ENCODE measurements at places on chromosomes 1 and 21.
A peak's percentile ranks its signal among the peaks of the same experiment; 100 is the strongest.

- DNase-seq: no peak
Measured at GRCh38 chr1:14590411-14591180, 7.9 kb upstream of the KAZN start.

DNA sequence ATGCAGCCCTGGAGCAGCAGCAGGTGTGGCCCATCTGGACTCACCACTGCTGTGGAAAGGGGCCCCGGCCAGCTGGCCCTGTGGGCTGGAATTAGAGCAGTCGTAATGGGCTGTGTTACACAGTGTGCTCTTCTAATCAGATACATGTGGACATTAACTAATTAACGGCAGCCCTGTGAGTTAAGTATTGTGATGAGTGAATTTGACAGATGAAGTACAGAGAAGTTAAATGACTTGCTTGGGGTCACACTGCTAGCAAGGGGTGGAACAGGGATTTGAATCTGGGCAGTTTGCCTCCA is 58.6 kb downstream of the MDM4 start:
- DNase-seq: no peak

DNA sequence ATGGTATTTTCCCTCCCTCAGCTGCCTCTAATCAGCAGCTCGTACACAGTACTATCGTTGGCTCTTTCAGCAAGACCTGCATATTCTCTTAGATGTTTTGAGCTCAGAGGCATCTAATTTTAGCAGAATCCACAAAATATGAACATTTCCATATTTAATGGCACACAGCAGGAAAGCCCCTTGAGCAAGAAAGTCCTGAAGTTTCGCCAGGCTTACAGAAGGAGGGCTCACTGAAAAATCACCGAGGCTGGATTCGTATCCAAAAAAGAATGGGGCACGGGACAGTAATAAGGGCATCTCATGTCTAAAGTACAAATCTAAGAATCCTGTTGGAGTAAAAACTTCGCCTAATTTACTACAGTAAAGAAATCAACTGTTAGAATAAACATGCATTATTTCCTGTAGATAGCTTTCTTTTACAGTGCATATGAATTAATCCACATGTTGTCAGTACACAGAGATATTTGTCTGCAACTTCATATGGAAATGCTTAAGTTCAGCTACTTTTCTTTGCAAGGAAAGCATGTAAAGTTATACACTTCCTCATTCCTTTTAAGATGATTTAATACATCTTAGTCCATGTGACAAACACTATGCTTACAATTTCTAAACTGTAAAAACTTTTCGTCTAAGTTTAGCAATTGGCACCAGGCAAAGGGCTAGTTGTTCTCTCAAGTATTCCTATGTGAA is 1205.3 kb upstream of the ADGRL4 start:
- DNase-seq: no peak

DNA sequence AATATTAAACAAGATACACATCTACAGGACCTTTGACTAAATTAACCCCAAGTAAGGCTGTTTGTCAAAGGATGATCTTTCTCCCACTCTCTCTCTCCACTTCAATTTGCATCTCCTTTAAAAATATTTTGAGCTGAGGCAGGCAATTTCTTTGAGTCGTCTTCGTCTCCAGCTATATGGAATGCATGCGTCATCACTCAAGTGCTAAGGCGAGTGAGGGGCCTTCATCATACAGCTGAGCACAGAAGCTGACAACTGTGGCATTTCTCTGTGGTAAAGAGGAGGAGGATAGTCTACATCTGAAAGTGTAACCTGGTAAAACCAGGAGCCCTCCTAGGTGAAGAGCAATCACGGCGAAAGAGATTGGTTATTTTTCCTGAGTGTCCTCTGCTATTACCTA is 7.6 kb downstream of the EPHX4 start:
- DNase-seq: no peak

DNA sequence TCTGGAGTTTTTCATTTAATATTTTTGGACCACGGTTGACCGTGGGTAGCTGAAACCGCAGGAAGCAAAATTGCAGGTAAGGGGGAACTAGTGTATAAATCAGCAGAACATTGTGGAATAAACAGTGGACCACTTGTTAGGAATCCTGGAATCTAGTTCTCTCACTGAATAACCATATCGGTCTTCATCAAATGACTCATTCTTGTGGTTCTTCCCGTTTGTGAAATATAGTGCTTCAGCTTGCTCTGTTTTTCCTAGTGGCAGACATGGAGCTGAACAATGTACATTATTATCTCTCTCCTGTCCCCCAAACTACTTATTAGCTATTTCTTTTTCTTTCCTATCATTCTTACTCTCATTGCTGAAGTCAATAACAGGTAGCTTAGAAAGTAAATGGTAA is 61.9 kb downstream of the HSPA13 start:
- DNase-seq: no peak

- no peak for DNase-seq
Measured at GRCh38 chr1:201475915-201476669, 7.1 kb upstream of the PHLDA3 start.

DNA sequence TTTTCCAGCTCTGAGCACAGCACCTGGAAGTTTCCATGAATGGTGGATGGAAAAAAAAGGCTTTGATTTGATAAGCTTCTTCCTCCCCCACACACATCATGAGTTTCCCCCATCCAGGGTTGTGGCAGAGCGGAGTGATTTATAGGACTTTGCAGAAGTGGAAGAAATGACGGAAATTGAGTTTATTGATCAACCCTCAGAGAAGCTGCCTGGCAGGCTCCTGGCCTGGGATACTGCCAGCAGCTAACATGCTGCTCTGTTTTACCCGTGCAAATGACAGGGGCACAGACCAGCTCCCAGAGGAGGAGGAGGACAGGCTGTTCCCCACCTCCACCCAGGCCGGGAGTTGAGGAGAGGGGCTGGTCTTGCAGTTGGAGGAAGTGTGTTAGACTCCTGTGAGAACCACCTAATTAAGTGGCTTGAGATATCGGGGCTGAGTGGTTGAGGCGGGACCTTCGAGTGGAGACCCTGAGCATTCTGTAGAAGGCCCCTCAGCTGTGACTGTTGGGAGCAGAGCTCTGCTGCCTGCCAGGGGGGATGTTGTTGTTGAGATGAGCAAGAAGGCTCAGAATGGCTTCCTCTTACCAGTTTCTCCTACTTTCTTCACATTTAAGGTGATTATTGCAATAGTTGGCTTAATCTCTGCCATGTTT is 21.8 kb downstream of the ADORA1 start:
- no peak for DNase-seq

DNA sequence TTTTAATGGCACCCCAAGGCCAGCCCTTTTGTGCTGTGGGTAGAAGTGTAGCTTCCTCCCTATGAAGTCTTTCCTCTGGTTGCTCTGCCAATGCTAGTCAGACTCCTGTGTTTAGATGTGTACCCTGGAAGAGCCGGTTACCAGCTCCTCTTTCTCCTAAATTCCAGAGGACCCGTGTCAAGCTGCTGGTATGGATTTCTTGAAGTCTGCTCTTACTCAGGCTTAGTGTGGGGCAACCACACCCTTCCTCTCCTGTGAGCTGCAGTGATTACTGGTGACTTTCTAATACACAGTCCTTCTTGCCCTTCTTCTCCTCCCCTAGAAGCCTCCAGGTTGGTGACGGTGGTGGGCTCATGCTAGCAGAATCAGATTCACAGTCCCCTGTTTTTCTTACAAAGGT is 74.1 kb upstream of the AKT3 start:
- DNase-seq: no peak

DNA sequence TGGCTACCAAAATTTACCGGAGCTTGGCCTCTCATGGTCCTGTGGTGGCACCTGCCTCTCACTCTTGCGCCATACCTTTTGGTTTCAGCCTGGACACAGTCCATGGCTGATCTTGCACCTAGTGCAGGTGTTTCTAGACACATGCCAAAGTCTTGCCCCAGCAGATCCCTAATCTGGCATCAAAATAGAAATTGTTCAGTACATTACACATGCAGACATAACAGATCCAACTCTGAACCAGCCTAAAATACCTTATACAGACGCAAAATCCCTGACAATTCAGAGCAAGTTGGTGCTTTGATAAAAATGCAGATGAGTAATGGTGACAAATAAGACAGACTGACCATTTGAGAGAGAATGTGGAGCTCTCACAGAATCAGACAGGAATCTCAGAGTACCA is 44.1 kb downstream of the NGF start:
- DNase-seq: no peak

DNA sequence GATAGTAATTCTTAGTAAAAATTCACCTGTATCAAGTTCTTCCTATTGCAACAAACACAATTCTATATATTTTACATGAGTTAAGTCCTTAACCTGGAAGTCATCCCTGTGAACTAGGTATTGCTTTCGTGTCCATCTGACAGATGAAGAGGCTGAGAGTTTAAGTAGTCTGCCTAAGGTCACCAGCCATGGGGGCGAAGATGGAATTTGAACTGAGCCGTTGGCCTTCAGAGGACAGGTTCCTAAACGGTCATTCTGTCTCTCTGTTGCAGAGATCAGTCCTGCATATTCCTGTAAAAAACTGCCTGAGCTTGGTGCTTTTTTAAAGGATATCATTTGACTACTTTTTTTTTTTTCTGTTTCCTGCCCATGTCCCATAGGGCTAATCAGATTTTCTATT is 10.2 kb upstream of the POFUT2 start:
- no peak for DNase-seq

DNA sequence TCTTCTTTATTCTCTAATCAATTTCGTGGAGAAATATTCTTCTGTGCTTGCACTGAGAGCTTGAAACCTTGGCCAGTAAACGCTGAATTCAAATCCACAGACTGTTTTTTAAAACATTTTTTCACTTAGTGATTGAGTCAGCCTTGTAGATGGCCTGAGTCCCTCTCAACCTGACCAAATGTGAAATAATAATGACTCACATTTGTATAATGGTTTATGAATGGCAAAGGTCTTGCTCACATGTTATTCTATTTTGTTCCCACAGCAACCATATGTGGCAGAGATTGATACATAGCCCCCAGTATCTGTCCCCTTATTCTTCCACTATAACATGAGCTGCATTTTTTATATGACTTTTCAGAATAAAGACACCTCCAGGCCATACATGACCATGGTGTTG is 47.8 kb upstream of the CCDC190 start:
- DNase-seq: peak; percentile 44

GRCh38 chr1:157240495-157241184 is 102.4 kb upstream of the ETV3 start:
- peak; percentile 44 for DNase-seq

DNA sequence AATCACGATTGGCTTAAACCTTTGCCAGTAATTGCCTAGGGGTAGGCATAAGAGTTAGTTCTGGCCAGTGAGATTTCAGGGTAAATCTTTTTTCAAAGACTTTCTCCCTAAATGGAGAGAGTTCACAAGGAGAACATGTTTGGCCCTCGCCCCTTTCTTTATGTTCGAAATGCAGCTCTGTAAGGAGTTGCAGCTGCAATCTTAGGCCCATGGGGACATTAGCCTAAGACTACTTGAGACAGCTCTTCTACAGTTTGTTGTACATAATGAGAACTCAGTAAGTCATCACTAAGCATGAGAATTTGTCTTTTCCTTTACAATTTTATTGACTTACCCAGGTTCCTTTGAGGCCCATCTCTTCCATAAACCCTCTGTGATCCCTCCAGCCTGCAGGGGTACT is 40.4 kb upstream of the GADD45A start:
- no peak for DNase-seq

DNA sequence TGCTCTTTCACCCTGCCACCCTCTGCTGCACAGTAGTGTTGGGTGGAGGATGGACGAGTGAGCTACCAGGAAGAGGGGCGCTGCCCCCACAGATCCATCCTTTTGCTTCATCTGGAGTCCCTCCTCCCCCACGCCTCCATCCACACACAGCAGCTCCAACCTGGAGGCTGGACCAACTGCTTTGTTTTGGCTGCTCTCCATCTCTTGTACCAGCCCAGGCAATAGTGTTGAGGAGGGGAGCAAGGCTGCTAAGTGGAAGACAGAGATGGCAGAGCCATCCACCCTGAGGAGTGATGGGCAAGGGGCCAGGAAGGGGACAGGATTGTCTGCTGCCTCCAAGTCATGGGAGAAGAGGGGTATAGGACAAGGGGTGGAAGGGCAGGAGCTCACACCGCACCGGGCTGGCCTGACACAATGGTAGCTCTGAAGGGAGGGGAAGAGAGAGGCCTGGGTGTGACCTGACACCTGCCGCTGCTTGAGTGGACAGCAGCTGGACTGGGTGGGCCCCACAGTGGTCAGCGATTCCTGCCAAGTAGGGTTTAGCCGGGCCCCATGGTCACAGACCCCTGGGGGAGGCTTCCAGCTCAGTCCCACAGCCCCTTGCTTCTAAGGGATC is 8.5 kb downstream of the CHRNB2 start:
- DNase-seq: no peak

- no peak for DNase-seq
Measured at GRCh38 chr1:175394739-175395138, 202.2 kb upstream of the KIAA0040 start.

DNA sequence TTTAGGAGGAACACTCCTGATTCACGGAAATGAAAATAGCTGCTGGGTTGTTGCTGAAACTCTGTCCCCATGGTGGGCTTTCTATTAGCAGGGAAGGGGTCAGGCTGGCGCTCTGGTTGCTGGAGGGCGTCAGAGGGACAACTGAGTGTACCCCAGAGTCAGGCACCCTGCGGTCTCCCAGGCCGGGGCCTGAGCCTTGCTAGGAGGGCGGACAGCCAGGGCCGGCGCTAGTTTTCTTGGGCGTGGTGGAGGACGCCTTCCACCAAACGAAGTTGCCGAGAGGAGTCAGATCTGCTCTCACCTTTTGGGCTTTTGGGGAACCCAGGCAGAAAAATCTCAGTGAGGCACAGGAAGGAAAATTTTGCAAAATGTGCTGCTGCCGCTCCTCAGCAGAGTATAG is 54.8 kb downstream of the NGF start:
- no peak for DNase-seq

DNA sequence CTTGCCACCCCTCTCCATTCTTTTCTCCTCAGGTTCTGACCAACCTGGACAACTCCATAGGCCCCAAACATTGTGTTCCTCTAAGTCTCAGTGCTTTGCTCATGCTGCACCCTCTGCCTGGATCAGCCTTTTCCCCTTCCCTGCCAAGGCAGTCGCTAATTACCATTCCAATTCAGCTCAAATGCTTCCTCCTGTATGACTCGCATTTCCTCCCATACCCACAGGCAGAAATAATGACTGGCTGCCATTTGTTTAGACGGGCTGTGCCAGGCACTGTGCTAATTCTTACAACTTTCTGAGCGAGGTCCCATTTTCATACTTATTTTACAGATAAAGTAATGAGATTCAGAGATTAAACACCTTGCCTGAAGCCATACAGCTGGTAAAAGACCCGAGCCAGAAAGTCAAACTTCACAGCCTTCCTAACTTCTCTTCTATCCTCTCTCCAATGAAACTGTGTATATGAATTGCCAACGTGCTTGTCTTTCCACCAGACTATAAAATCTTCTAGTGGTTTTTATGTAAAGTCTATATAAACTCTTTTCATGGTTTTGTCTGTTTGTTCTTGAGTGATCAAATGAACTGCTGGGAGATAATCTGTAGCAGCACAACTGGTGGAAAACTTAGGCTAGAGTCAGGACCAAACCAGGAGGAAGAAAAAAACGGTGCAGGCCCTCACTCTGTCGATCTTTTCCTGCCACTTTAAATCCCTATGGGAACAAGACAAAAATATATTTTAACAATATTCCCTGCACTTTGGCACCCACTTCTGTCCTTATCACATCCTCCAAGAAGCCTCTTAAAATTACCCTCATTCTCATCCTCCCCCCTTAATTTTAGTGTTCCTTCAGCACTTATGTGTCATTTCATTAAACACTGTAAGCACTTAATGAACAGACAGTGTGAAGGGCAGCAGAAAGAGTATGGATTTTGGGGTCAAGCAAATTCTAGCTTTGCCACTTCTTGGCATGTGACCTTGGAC is 33.7 kb downstream of the RAB3B start:
- DNase-seq: no peak

- no peak for DNase-seq
Measured at GRCh38 chr21:42579456-42580075, 65.9 kb downstream of the SLC37A1 start.
